Aortic smooth muscle cell (primary cell): ENCODE measurements at places on chromosomes 1 and 21. TPM values are rescaled to one million over a fixed set of nuclear protein-coding genes. Genes with fewer than 3 reads are reported as not detected.

ANGPTL1 gene
- total RNA-seq: 14.1 and 16.4 TPM in 2 replicates

ZYG11B gene
- total RNA-seq: 32.1 and 34.7 TPM in 2 replicates

IGSF3 gene
- 0.25 and 0.53 TPM in 2 replicates for total RNA-seq

DENND2C gene
- total RNA-seq: 2.4 and 2.6 TPM in 2 replicates

SH2D1B gene
- not detected in 2 replicates for total RNA-seq

DNAJC28 gene
- total RNA-seq: 1.6 and 1.8 TPM in 2 replicates

ARMH1 gene
- 0.37 and 0.92 TPM in 2 replicates for total RNA-seq

OR2G6 gene
- total RNA-seq: not detected in 2 replicates

CDC20 gene
- 27.0 and 37.4 TPM in 2 replicates for total RNA-seq

CLDN14 gene
- 0.13 and 0.25 TPM in 2 replicates for total RNA-seq

CNN3 gene
- 427 and 622 TPM in 2 replicates for total RNA-seq

CXADR gene
- total RNA-seq: 0.26 and 1.3 TPM in 2 replicates

OLIG2 gene
- total RNA-seq: not detected in 2 replicates

MTARC1 gene
- total RNA-seq: 0.92 and 1.1 TPM in 2 replicates

FAM78B gene
- total RNA-seq: 0.13 and 0.25 TPM in 2 replicates

LEPR gene
- total RNA-seq: 18.0 and 19.6 TPM in 2 replicates

DTL gene
- 11.4 and 20.7 TPM in 2 replicates for total RNA-seq

NHLH1 gene
- total RNA-seq: under 0.01 TPM in 1 of 2 replicates, not detected in the other

MROH9 gene
- total RNA-seq: 0.06 and 0.13 TPM in 2 replicates

MIXL1 gene
- total RNA-seq: not detected in 2 replicates

GRIK3 gene
- not detected in 2 replicates for total RNA-seq

GBP3 gene
- total RNA-seq: 9.0 and 76.3 TPM in 2 replicates

BRDT gene
- total RNA-seq: not detected in 2 replicates

MMEL1 gene
- 0.40 and 0.75 TPM in 2 replicates for total RNA-seq
